Activated T-cell treated with anti-CD3 and anti-CD28 coated beads, Interleukin-2, amount 50 U/mL, for 1 hour (primary cell): ENCODE measurements at places on chromosomes 3 and 15.
A peak's percentile ranks its signal among the peaks of the same experiment; 100 is the strongest.

DNA sequence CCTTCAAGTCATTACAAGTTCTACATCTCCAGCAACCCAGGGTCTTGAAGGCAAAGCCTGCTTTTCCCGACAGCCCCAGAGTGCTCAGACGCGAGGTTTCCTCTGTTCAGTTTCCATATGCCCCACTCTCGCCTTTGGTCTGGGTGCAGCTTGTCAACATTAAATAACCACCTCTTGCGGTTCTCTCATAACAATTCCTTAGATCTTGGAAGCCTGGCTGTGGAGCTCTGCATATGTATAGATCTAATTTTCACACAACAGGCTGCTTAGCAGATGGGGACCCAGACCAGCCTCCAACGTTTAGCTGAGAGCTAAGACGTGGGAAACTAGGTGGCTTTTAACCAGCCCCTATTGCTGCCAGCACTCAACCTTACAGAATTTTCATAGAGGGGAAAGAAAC is 295.5 kb downstream of the RPLP1 start:
- DNase-seq, result no peak

DNA sequence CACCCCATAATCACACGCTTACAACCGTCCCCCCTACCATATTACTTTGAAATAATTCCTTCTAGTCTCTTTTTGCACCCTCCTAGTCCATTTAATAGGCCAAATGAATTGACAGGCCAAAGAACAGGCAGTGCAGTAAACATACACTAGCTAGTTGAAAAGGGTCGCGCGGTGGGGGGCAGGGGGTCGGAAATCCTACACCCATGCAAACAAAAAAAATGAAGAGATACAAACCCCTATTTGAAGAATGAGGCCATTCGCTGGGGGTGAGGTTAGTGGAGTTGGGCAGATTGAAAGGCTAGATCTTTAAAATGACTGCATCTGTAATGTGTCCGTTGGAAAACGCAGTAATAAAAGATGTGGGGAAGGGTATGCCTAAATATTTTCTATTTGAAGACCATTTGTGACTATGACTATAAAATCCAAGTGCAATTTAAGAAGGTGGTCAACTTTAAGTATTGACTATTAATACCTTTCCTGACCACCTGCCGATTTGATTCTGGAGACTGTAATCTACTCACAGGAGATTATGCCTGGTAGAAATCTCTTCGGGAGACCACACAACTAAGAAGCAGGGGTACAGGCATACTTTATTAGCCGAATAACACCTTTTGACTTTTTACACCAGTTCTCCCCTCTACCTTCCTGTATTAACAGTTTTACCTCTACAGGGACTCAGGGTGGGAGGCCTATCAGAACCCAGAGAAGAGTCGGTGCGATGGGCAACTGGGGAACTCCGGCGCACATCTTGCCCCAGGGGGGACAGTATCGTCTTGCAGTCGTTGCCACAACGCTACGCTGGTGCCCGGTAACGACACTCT is 762 bp upstream of the ARL6 start:
- DNase-seq, result no peak

DNA sequence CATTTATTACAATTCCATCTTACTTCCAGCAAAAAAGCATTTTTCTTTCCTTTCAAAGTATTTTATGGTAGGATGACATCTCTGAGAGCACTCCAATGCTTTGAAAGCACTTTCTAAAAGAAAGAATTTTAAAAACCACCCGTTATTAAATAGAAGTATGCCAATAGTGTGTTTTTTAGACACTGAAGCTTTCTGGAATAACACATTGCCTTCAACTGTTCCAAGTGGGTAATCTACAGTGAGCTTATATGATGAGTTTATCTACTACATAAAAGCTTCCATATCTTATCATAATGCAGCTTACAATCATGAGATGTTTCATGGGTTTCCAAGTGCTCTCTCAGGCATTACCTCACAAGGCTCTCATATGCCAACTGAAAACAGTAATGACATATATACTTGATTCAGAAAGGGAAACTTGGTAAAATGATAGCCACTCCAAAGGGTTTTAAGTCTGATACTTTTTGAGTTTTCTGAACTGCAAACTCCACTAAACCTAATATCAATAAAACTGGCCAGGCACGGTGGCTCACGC is 14.1 kb downstream of the CMTM6 start:
- DNase-seq, result no peak

DNA sequence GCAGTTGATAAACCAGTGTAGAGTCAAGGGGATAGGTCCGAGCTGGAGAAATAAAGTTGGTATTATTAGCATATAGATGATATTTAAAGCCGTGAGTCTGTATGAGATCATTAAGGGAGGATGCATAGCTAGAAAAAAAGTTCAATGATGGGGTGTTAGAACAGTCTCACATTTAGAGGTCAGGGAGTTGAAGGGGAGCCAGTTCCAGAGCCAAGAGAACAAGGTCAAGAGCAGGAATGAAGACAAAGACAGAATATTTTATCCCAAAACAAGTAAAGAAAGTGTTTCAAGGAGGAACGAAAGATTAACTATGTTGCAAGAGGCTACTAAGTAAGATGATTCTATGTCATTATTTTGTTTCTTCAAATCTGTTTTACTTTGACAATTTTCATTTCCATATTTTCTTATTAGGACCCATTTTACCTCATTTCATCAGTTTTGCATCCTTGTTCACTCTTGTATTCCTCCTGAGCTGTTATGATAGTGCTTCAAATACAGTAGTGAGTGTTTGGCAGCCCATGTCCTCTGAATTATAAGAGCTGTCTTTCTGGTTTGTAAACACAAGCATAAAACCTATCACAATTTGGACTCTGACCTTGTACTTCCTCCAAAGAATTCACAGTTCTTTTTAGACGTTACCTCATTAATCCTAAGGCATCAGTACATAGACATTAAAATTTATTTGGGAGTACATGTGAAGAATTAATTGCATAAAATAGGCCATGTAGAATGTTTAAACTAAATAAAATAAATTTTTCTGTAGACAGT is 695.7 kb upstream of the NECTIN3 start:
- no peak for DNase-seq

- no peak for DNase-seq
Observed at GRCh38 chr3:95710684-95711083, 1103.7 kb upstream of the EPHA6 start.

DNA sequence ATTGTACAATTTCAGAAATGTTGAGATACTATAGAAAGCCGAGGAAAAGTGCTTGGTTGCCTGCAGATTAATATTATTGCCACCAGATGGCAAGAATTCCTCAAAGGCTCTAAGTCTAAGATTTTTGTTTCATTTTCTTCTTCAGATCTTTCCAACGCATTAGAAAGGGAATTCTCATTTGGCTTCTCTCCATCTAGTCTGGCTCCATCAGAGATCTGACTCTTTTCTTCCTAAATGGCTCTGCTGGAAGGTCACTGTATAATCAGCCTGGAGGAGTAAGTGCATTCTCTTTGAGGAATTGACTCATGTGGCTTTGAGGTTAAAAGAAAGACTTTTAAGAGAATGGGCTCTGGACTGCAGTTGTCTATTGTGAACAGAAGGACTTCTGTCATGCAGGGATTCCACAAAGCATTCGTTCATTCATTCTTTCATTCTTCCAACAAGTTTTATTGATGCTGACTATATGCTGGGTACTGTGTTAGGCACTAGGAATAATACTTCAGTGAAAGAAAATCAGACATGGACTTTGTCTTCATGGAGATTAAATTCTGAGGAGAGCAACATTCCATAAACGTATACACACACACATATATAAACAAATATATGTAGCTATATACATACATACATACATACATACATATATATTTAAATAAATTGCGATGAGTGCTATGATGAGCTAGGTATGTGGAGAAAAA is 55.3 kb downstream of the SLC28A2 start:
- DNase-seq, result no peak

- no peak for DNase-seq
Observed at GRCh38 chr3:50124800-50125178, 30.3 kb upstream of the SEMA3F start.

DNA sequence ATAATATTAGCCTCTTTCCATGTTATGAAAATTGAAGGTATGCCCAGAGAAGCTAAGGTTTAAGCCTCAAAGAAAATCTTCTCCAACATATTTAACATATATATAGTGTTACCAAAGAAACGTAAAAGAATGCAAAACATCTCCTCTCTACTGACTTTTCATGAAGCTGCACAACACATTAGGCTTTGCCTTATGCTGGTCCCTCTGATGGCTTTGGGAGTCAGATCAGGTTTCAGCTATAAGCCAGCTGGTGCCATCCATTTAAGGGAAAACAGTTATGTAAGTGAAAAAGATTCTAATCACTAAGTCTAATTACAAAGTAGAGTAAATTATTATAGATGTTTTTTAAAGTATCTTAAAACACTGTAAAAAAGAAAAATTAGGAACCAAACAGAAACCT is 410.5 kb downstream of the LSAMP start:
- no peak for DNase-seq

DNA sequence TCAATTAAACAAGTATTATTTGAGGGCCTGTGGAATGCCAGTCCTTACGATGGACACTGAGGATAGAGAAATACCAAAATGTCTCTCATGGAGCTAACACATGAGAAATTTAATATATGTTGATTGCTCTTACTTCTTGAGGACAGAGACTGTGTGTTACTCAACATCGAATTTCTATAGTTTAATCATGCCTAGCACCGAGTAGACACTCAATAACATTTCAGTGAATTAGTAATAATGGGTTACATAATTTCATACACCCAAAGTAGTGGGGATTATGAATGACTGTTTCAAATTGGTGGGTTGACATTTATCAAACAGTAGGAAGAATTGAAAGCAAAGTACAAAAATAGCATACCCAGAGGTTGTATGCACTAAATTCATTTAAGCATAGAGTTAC is 11.2 kb downstream of the FMN1 start:
- DNase-seq, result no peak

DNA sequence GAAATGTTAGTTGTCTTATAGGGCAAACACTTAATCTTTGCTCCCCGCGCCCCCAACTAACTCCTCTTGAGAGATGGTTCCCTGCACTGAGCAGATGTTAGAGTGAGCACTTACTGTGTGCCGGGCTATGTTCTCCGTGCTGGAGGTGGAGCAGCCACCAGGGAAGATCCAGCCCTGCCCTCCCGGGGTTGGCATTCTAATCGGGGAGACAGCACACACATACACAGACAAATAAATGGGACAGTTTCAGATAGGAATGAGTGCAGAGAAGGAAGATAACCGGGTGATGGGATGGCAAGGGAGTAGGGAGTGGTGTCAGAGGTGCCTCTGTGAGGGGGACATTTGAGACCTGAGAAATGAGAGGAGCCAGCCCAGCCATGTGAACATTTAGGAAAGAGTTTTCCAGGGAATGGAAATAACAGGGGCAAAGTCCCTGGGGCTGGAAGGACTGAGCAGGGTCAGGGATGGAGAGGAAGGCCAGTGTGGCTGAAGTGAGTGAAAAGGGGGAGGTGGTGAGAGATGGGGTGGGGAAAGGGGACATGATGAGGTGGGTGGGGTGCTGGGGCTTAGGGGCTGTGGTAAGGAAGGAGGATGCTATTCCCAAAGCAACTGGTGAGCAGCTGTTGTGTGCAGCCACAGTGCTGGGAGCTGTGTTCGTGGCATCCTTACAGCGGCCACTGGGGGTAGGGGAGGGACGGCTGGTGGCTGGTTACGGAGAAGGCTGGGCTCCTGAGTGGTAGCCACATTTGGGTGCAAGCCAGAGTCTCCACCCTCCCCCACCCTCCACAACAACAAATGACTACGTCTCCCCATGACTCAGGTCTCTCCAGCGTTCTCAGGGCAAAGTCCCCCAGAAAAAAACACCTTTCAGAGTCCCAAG is 15.4 kb upstream of the FGD5 start:
- no peak for DNase-seq

DNA sequence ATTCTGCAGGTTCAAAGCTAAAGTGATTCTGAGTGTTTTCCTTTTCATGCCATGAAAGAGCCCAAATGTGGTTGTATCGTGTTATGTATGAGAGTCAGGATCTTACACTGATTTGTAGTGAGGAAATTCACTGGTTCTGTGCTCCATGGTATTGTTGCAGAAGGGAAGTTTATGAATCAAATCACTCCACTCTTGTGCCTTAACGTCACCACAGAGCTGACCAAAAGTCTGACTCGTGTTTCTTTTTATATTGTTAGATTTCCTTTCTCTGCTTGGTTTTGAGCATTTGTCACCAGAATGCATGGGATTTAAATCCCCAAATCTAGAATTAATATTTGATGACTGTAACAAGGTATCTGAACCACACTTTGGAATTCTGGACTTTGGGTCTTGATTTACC is 29.1 kb upstream of the SLC30A4 start:
- no peak for DNase-seq

GRCh38 chr3:150975086-150975991 is 2.8 kb upstream of the CLRN1 start:
- DNase-seq, result no peak

- no peak for DNase-seq
Observed at GRCh38 chr3:73706771-73707170, 82.0 kb upstream of the PDZRN3 start.

DNA sequence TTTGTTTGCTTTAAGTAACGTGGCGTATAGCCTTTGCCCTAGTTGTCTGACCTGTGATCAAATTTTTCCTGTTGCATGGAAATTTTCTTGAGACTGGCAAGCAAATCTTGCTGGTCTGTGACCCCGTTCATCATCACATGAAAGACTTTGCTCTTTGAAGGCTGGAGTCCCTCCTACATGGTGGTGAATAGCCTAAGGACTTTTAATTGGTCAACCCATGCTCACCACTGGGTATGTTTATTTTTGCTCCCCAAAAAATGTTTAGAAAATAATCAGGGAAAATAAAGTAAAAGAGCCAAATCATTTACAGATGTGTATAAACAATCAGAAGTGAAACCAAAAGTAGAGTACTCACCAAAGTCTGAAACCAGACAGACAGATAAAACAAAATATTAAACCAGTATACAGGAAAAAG is 1075.3 kb upstream of the ALCAM start:
- no peak for DNase-seq

DNA sequence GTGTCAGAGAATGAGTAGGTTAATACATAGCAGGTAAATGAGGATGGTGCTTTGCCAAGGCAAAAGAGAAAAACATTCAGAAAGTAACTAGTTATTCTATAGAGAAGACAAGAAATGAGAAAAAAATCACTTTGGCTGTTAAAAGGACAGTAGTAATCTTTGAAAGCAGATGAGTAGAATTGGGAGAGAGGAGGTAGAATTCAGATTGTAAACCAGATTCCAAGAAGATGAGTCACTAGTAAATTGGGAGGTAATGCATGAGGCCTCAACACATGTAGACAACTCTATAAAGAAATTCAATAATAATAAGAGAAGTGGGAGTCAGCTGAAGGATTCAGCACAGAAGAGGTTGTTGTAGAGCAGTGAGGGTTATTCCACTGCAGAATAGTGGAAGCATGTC is 81.4 kb downstream of the MBNL1 start:
- DNase-seq, result no peak

GRCh38 chr15:68300115-68300940 is 22.8 kb downstream of the FEM1B start:
- DNase-seq, result peak; percentile 2

GRCh38 chr3:179301645-179302044 is 21.2 kb upstream of the ZNF639 start:
- DNase-seq, result no peak

GRCh38 chr3:194187233-194187944 is 51.4 kb downstream of the HES1 start:
- DNase-seq, result no peak
